ENCODE measurements at places on chromosomes 16 and 17.

GRCh38 chr16:26816266-26816665, 250.5 kb upstream of the C16orf82 start:
- no peak for DNase-seq

GRCh38 chr16:85816159-85816558, 16.7 kb downstream of the COX4I1 start:
- DNase-seq, result no peak

DNA sequence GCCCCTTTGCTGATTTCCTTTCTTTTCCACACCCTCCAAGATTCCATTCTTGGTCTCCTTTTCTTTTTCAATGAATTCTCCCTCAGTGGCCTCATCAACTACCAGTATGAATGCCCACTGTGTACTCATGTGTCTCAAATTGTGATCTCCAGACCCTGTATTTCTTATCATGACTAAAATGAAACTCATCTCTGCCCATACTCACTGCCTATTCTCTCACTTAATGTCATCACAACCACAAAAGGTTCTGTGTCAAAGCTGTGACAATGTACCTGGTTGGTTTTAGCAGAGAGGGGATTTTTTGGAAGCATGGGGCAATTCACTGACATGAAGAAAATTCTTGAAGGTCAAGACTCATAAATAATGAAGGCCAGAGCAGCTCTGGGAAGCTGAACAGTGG, 11.5 kb upstream of the TBX4 start:
- no peak for DNase-seq

DNA sequence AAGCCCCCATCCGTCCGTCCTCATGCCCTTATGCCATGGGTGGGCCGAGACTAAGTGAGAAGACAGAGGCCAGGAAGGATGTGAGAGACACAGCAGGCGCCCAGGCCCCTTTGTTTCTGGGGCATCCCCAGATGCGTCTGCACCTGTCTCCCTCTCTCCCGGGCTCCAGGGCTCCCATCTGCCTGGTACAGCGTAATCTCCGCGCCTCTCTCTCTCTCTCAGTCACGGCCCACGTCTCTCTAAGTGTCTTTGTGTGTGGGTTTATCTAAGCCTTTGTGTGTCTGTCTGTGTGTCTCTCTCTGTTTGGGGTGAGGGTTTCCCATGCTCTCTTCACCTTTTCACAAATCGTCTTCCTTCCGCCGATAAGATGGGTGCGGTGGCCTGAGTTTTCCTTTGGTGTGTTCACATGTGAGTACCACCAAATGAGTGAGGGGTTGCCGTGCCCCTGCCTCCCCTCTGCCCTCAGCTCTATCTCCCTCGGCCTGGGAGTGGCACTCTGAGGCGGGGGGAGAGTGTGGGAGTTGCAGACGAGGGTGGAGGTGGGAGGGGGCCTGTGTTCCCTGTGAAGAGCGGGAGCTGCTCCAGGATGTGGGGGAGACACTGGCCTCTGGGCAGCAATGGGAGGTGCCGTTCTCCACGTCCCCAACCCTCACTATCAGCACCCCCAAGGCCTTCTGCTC, 25.8 kb upstream of the ABCC3 start:
- no peak for DNase-seq

DNA sequence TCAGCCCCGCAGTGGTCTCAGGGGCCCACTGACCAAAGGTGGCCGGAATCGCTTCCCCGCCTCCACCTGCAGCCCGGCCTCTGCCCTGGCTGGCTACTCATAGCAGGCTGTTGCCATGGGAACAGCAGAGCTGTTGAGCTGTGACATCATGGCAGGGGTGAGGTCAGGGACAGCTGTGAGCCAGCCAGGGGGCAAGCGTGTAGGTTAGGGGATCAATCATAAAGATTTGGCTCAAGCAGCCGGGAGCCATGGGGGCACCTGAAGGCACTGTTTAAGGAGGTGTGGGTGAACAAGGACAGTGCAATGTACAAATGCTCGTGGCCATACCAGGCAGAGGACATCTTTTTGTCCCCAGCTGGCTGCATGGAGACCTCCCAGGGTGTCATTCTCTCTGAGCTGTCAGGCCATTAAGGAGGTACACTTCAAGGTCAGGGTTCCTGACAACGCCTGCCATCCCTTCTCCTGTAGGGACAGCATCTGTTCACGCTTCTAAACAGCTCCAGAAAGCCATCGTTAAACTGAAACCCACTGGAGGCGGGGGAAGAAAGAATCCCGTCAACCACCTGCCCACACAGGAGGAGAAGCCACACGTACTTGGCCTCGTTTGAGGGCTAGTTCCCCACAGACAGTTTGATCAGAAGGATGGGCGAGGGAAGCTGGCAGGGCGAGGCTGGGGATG, at the start of gene CEP295NL:
Gene CEP295NL (minus strand): TSS at position 101 of the 679 bp plus-strand sequence. CDS start 1,373 bp downstream, outside the sequence.
- DNase-seq, result no peak

DNA sequence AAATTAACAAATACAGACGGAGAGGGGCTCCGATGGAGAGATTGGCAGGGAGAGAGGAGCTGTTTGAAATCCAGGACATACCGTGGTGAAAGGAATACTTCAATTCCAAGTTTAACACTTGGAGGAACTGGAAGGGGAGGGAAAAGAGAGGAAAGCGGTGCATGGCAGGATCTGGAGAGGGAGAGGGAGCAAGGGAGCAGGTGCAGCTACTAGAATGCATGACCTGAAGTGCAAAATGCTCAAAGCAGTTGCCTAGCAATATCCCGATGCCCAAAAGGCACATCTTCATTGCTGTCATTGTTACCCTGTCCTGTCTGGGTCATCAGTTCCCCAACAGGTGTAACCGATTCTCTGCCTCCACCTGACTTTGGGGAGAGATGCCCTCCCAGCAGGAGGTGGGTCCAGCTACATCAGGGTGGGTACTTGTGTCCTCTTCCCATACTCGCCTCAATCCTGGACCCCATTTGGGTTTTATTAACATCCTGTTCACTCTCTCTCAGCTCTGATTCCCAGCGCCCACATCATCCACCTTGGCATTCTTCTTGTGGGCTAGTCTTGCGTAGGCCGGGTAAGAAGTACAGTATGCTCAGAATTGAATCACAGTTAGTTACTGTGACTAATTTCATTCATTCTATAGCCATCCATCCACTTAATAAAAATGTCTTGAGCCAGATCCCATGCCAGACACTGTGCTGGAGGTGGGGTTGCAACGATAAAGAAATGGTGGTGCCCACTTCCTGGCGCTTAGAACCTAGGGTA, 37.4 kb upstream of the EMP2 start:
- no peak for DNase-seq

DNA sequence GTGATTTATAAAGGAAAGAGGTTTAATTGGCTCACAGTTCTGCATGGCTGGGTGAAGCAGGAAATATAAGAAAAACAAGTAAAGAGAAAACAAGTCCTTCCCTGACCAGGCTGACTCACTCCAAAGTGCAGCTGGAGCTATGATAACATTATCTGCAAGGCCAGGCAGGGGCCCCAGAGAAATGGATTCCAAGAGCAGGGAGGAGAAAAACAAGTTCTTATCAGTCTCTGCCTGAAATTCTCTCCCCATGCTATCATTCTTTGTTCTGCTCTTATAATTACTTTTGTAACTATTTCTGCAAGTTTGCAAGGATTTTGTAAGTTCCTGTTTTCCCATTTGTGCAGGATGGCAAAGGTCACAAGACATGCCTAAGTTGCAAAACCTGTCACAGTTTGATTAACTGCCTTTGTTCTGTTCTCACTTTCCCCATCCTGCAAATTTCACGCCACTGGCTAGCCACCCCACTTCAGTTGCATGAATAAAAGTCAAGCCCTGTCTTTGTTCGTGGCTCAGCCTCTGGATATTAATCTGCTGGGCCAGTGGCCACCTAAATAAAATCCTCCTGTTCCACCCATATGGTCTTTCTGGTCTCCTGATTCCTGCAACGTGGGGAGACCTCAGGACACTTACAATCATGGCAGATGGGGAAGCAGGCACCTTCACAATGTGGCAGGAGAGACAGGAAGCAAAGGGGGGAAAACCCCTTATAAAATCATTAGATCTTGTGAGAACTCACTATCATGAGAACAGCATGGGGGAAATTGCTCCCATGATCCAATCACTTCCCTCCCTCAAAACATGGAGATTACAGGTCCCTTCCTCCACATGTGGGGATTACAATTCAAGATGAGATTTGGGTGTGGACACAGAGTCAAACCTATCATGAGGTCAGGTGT, 13.1 kb downstream of the ABCA9 start:
- no peak for DNase-seq

DNA sequence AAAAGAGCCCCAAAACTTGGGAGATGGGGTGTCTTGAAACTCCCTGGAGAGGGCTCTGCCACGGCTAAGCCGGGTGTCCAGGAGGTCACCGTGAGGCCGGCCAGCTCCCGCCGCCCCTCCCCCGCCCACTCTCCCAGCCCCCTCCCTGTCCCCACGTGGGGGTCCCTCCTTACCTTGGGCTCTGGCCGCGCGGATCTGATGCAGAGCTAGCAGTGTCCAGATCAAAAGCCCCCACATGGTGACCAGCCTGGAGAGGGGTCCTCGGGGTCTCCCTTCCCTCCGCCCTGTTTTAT, 447 bp downstream of the SDK2 start:
- DNase-seq, result no peak

DNA sequence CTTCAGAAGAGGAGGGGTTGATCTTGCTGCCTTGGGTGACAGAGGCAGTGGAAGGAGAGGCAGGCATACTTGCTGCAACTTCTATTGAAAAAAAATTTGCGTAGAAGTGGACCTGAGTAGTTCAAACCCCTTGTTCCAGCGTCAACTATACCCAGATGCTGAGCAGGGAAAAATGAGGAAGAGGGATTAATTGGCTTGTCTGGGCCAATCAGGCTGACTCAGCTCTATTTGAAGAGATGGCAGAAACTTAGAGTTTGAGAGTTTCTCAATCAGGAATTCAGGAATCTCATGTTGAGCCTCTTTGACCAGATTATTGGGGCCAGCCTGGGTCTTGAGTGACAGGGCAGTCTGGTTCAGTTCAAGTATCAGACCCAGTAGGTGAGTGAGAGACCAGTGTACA, 17.6 kb downstream of the CASC3 start:
- DNase-seq, result no peak

GRCh38 chr17:47998044-47998443, 27.1 kb downstream of the CDK5RAP3 start:
- DNase-seq, result no peak

GRCh38 chr17:55722742-55723487, at the start of gene TMEM100:
Gene TMEM100 (minus strand): TSS chr17:55722864. CDS start chr17:55721070, 1,794 bp downstream.
- DNase-seq, result no peak

GRCh38 chr17:29747660-29748059, 124.9 kb upstream of the CORO6 start:
- DNase-seq, result no peak

- no peak for DNase-seq
Measured at GRCh38 chr16:23496821-23497542, 13.3 kb downstream of the GGA2 start.

GRCh38 chr17:49146620-49147306, 14.2 kb downstream of the B4GALNT2 start:
- no peak for DNase-seq

- DNase-seq, result peak; percentile 51
Measured at GRCh38 chr17:4043862-4044261, 79.6 kb upstream of the ATP2A3 start.

DNA sequence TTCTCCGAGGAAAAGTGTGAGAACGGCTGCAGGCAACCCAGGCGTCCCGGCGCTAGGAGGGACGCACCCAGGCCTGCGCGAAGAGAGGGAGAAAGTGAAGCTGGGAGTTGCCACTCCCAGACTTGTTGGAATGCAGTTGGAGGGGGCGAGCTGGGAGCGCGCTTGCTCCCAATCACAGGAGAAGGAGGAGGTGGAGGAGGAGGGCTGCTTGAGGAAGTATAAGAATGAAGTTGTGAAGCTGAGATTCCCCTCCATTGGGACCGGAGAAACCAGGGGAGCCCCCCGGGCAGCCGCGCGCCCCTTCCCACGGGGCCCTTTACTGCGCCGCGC, at the start of gene ERBB2:
Gene ERBB2 (plus strand): TSS at position 247 of the 330 bp plus-strand sequence. CDS start 175 bp downstream, outside the sequence.
- no peak for DNase-seq

GRCh38 chr17:3903881-3904290, 11.0 kb upstream of the CAMKK1 start:
- no peak for DNase-seq

DNA sequence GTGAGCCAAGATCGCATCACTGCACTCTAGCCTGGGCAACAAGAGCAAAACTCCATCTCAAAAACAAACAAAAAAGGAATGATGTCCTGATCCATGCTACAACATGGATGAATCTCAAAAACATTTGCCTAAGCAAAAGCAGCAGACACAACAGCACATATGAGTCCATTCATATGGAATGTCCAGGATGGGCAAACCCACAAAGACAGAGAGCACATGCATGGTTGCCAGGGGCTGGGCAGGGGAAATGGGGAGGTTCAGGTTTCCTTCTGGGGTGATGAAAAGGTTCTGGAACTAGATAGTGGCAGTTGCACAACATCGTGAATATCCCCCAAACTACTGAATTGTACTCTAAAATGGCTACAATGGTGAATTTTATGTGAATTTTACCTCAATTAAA, 35.3 kb upstream of the RAI1 start:
- DNase-seq, result no peak

GRCh38 chr17:49001671-49002070, 4.5 kb downstream of the IGF2BP1 start:
- DNase-seq, result no peak

DNA sequence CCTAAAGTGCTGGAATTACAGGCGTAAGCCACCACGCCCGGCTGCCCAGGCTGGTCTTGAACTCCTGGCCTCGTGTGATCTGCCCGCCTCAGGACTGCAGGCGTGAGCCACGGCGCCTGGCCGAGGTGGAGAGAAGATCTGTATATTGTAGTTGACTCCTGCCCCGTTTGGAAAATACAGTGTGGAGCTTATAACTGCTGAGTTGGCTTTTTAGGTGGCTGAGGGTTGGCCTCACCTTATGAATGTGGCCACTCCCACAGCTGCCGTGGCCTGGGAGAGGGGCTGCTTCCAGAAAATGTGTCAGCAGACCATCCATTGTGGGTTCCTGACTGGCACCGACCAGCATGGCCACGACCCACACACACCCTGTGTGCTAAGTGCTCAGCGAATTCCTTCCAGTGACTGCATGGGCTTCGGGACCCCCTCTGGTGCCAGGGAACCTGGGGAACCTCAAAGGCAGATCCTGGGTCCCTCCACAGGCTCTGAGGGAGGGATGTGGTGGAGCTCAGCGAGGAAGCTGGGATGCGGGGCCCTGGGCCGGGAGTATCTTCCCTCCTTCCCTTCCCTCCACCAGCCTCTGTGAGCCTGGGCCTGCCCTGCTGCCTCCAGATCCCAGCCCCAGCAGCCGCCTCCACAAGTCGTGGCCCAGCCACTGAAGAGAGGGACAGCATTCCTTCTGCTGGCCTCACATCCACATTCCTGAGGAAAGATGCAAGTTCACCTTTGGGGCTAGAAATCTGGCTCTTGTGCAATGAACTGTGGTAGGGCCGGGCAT, 10.9 kb upstream of the RAB11FIP3 start:
- DNase-seq, result no peak

DNA sequence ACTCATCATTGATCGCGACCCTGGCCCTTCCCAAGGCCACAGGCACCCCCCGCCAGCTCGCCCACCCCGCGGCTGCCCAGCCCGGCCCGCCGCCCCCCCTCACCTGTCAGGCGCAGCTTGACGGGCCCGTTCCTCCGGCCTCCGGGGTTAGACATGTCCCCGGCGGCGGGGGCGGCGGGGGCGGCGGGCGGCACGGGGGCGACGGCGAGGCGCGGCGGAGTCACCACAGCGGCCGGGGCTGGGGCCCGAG, 456 bp downstream of the SMURF2 start:
- no peak for DNase-seq

Data from activated T-cell treated with anti-CD3 and anti-CD28 coated beads for 48 hours (primary cell).